ENCODE measurements at places on chromosomes 1 and 21. TPM values are rescaled to one million over a fixed set of nuclear protein-coding genes. Genes with fewer than 3 reads are reported as not detected.

The EXO1 gene
- total RNA-seq, result 23.8 TPM

The ISG20L2 gene
- 18.2 TPM for total RNA-seq

The FAM163A gene
- total RNA-seq, result not detected

The SFN gene
- 1.0 TPM for total RNA-seq

The CHIT1 gene
- total RNA-seq, result not detected

The CA6 gene
- not detected for total RNA-seq

The TLR5 gene
- under 0.01 TPM for total RNA-seq

The TNFRSF18 gene
- not detected for total RNA-seq

The RAP1A gene
- 18.8 TPM for total RNA-seq

The FLG2 gene
- total RNA-seq, result not detected

The CATSPERE gene
- total RNA-seq, result 1.3 TPM

The GPR157 gene
- total RNA-seq, result 8.7 TPM

The ERG gene
- 0.66 TPM for total RNA-seq

The CFAP74 gene
- not detected for total RNA-seq

The PKLR gene
- total RNA-seq, result not detected

The GPBP1L1 gene
- total RNA-seq, result 112 TPM

The TMPRSS2 gene
- under 0.01 TPM for total RNA-seq

The MMP23B gene
- total RNA-seq, result 12.9 TPM

The ABCA4 gene
- 0.29 TPM for total RNA-seq

The RHD gene
- not detected for total RNA-seq

The KCNC4 gene
- total RNA-seq, result 1.3 TPM

The FCRL4 gene
- total RNA-seq, result not detected

The NEXN gene
- total RNA-seq, result 10.2 TPM

The MGST3 gene
- total RNA-seq, result 88.2 TPM

The ITGB2 gene
- 0.14 TPM for total RNA-seq

The TPTE gene
- 1.1 TPM for total RNA-seq

The WDR64 gene
- not detected for total RNA-seq

The ACTA1 gene
- total RNA-seq, result not detected

The KIF21B gene
- 0.29 TPM for total RNA-seq

The B4GALT3 gene
- total RNA-seq, result 33.9 TPM

The CCDC185 gene
- not detected for total RNA-seq

The PADI2 gene
- 0.29 TPM for total RNA-seq

The MAGI3 gene
- total RNA-seq, result 11.9 TPM

The DCDC2B gene
- not detected for total RNA-seq

The HTR1D gene
- 4.0 TPM for total RNA-seq

The NUP210L gene
- under 0.01 TPM for total RNA-seq

The CRABP2 gene
- 1.7 TPM for total RNA-seq

The PCP4L1 gene
- not detected for total RNA-seq

The DOP1B gene
- 5.3 TPM for total RNA-seq

The ATAD3B gene
- 26.9 TPM for total RNA-seq

The YOD1 gene
- total RNA-seq, result 6.1 TPM

The VWA1 gene
- 5.9 TPM for total RNA-seq

All from placental pericyte (primary cell).